ENCODE measurements at places on chromosomes 5 and 9.

DNA sequence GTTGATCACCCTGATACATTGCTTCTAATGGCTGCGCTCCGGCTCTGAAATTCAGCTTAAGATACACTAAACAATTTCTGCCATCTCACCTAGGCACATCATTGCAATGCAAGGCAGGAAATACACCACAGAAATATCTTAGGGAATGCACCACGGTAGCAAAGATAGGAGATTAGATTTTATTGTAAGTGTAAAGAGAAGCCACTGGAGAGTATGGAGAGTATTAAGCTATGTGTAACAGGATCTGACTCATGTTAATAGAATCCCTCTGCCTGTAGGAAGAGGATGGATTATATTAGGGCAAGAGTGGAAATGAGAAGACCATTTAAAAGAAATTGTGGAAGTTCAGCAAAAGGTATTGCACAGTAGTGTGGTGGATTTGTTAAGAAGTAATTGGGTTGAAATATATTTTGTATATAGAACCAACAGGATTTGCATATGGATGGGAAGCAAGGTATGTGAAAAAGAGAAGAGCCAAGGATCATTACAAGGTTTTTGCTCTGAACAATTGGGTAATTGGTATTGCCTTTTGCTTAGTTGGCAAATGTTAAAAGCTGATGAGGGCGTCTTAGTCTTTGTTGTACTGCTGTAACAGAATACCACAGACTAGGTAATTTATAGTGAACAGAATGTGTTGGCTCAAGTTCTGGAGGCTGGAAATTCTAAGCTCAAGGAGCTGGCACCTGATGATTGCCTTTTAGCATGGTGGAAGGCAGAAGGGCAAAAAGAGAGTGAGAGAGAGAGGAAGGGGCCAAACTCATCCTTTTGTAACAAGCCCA, 636.1 kb downstream of the PSAT1 start:
- DNase-seq, result no peak

- DNase-seq, result no peak
Measured at GRCh38 chr5:38167562-38167996, 90.8 kb upstream of the EGFLAM start.

DNA sequence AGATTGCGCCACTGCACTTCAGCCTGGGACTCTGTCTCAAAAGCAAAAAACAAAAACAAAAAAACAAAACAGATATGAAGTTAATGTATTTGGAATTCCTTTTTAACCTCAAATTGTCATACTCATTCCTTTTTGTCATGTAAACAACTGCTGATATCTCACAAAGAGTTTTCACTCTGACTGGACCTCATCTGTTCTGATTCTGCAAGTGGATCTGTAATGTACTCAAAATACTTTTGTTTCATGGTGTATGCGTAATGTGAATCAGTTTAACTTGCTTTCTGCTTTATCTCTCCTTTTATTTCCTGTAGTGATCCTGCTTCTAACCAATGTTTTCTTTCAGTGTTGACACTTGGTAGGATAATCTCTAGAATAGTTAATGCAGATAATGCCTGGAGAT, 106.7 kb downstream of the FOCAD start:
- DNase-seq, result no peak

DNA sequence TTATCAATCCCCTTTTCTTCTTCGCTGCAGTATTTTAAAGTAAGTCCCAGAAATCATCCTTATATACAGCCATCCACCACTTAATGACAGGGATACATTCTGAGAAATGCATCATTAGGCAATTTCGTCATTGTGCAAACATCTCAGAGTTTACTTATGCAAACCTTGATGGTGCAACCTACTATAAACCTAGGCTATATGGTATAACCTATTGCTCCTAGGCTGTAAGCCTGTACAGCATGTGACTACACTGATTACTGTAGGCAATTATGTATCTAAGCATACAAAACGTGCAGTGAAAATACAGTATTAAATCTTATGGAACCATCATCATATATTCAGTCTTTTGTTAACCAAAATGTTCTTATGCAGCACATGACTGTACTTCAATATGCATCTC, 36.8 kb downstream of the SAXO1 start:
- no peak for DNase-seq

DNA sequence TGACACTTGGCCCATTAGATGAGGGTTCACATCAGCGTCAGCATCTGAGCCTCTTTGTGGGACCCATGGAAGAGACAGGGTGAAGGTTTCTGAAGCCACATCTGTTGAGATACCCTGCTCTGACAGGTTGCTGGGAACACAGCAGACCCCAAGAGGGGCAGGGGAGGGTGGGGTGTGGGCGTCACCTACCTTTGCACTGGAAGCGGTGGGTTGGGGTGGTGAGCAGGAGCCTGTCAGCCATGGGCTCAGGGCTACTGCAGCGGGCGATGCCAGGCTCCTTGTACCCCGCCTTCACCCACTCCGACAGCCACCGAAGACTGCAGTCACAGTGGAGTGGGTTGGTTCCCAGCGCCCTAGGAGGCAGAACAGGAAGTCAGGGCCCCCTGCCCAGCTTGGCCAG, 131.5 kb upstream of the PANK3 start:
- no peak for DNase-seq

DNA sequence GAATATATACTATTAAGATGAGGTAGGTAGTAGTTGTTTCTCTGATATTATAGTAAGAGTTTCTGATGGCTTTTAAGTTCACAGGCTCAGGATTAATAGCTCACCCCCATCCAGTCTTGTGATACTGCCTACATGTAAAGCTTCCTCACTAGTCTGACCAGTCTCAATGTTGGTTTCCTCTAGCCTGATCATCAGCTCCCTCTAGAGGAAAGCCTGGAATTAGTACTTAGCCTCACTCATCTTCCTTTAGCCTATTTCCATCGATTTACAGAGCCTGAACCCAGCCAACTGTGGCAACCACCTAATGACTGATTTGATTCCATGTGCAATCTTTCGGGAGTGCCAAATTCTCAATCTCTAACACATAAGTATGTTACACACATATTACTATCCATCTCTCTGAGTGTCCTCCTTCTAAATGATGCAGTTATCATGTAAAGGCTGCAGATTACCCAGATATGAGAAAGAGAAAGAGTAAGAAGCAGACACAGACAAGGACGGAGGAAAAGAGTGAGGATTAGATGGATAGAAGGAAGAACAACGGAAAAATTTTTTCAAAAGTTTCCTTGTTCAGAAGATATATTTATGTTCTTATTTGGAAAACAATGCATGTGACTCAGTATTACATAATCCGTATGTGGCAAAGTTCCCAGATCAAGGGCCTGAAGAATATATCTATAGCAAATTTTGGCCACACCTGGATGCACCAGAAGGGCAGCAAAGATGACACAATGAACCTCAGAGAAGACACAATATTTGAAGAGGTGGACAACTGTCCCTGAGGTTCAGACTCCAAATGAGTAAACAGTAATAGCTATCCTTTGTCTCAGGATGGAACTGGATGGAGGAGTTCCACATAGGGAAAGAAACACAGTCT, 333.7 kb downstream of the ELAVL2 start:
- peak; percentile 53 for DNase-seq

DNA sequence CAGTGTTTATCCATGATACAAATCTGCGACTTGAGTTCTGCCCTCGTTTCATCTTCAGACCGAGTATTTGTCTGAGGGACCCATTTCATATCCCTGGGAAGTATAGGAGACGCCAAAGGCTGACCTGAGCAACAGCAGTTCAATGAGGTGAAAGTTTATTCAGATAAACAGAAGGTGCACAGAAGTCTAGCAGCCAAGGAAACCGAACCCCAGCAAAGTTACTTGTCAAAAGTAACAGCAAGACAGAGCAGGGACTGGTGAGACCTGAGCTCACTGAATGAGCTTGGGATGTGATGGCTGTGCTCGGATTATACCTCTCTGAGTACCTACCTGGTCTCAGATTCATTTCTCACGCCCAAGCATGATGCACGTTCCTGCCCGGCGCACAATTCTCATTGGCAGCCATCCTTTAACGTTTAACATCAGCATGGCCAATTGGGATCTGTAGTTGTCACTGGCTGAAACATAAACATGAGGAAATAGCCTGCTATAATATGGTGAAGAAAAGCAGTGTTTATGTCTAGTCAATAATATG, 599 bp downstream of the LYRM7 start:
- DNase-seq, result no peak

GRCh38 chr5:135891791-135892190, 3.9 kb downstream of the IL9 start:
- no peak for DNase-seq

GRCh38 chr9:128702445-128702948, at the start of gene PKN3:
Gene PKN3 (plus strand): TSS chr9:128702503. CDS start chr9:128702916, 413 bp downstream.
- DNase-seq, result peak; percentile 89

- DNase-seq, result no peak
Measured at GRCh38 chr9:38406476-38407186, 14.1 kb downstream of the ALDH1B1 start.

GRCh38 chr9:127777368-127777980, 992 bp downstream of the SH2D3C start:
- DNase-seq, result no peak

GRCh38 chr9:2390028-2390427, 231.6 kb upstream of the VLDLR start:
- no peak for DNase-seq

GRCh38 chr9:75878488-75878860, 12.0 kb upstream of the PCSK5 start:
- DNase-seq, result no peak

DNA sequence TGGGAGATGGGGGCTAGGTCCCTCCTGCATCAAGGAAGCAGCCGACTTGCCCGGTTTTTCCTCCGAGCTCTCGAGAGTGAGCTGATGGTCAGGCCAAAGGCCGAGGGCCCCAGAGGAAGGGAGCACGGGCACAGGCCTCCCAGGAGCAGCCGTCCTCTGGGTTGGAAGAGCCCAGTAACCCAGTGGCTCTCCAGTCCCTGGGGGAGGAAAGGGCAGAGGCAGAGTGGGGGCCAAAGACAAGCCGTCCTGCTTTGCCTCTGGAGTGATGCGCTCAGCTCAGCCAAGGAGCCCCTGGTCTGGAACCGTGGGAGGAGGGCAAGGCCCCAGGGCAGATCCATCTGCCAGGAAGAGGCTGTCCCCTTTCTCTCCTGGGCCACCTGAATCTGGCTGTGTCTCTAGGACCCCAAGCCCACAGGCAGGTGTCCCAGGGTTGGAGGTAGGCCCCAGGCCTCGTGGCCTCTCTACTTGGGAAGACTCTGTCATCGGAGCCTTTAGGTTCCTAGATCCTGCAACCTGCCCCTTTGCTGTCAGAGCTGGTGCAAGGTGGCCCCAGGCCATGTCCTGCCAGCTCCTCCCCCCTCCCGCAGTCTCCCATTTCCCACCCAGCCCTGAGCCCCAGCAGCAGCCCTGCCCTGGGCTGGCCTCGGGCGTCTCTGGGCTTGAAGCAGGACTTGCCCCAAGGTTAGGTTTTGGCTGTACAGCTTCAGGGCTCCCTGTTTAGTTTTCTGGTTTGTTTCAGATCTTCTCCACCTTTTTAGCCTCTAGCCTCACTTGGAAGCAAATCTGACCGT, 224.1 kb downstream of the CACNA1B start:
- no peak for DNase-seq

DNA sequence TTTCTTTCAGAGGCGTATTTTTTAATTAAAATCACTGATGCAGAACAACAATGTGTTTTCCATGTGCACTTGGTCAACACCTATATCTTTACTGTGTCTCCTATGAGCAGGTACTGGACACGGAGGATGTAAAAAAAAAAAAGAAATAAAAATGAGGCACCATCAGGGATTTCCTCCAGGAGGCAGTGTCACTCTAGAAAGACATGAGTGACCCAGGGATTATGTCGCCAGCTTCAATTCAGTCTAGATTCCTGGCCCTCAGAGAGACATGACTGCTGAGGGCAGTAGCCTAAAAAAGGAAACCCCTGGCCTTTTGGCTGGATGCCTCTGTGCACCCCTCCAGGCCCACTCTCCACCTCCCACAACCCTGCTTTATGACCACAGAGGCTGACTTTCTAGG, 18.3 kb upstream of the IL33 start:
- DNase-seq, result no peak

GRCh38 chr5:110865400-110866094, 126.7 kb downstream of the SLC25A46 start:
- no peak for DNase-seq

- no peak for DNase-seq
Measured at GRCh38 chr9:12961276-12961809, 186.5 kb downstream of the LURAP1L start.

- DNase-seq, result peak; percentile 87
Measured at GRCh38 chr9:128438343-128439109, 17.3 kb upstream of the ODF2 start.

DNA sequence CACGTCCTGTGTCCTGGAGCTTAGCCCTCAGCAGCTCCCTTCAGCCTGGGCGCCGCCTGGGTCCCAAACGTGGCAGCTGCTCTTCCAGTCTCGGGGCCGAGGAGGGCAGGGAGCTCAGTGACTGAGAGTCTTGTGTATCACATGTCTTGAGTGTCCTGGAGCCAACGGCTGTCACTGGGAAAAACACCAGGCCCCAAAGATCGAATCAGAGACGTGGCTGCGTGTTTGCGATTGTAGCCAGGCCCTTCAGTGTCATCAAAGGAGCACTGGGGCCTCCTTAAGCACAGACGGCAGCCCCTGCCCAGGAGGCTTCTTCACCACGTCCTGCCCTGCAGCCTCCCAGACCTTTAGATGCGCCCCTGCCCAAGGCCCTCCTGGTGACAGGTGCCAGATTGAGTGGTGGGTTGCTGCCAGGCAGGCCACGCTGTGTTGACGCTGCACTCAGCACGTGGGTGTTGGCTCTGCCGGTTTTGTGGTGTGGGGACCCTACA, 5.7 kb upstream of the EXOC3 start:
- DNase-seq, result no peak

- DNase-seq, result no peak
Measured at GRCh38 chr9:106632621-106633020, 230.3 kb upstream of the ZNF462 start.

DNA sequence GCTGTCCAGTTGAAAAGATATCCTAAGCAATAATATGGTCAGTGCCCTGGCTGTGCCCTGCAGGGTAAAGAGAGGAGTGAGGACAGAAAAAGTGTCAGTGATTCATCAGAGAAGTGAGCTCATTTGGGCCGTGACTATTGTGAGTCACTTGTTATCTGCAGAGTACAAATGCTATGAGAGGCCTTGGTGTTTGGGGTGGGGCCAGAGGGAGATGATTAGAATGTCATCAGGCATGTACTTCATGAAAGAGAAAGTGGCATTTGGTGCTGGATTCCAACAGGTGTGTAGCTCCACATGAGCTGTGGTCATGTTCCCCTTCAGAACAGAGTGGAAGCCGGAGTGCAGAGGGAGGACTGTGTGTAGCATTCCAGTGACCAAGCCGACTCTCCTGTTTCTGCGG, 174.1 kb downstream of the KDM4C start:
- no peak for DNase-seq

DNA sequence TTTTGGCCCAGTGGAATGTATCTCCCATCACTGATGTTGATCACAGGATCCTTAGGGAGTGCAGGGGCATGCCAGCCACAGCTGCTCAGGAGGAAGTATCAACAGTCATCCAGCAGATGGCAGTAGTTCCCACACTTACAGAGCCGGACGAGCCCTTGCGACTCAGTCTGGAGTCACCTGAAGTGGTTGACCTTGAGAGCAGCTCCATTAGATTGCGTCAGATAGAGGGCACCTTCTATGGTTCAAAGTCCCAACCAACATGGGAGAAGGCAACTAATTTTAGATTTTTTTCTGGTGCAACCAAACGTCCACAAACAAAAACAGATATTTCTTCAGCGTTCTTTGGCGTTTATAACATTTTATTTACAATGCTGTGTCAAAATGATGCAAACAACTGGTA, 124.5 kb downstream of the EGFLAM start:
- DNase-seq, result peak; percentile 74

Data from NCI-H774 (cell line).